Vagina (tissue), 2 donors: ENCODE measurements at places on chromosomes 5 and 9.

DNA sequence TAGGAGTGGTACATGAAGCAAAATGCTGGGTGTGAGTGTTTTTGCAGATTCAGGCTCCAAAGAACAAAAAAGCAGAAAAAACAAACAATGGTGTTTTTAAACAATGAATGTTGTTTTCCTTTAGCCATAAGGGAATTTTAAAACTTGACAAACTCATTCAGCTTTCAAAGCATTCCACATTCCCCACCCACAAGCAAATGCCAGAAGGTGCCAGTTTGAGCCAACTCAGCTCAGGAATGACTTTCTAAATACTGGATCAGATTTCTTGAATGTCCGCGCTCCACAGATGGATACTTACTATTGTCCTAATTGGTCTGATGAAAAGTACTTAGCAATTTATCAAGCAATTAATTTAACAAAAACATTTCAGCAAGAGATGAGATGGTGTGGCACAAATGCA lies 12.9 kb upstream of the MOB3B start:
- no peak for DNase-seq

GRCh38 chr5:29853711-29854220 lies 1339.7 kb upstream of the CDH6 start:
- no peak for DNase-seq

DNA sequence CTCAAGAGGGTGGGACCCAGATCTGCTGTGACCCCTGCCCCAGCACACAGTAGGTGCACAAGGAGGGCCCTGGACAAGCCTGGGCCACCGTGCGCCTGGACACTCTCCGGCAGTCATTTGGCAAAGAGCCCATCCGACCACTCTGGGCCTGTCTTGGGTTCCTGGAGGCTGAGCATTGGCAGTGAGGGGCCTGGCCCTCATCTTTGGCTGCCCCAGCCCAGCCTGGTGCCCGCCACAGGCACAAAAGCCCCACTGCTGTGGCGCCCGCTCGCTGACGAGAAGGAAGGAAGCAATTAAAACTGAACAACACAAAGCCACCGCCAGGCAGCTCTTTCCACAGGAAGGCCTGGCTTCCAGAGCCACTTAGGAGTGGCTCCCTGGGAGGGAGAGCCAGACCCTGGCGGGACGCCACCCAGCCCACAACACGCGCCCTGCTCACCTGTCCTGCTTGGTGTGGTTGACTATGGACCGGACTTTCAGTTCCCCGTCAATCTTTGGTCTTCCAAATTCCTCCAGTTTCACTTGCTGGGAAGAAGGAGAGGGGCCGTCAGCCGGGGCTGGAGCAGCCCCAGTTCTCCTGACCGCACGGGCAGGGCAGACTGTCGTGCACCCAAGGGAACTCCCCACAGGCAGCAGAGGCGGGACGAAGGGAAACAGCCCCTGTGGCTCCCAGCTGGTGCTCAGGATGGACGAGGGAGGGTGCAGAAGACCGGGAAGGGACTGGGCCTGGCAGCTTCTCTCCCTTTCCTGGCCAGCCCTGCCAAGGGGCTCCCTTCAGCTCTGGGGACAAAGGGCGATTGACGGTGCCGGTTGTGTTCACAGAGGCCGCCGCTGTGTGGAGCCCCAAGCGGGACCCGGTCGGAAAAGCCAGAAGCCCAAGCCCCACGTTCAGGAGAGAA lies 50.9 kb upstream of the SARDH start:
- no peak for DNase-seq

DNA sequence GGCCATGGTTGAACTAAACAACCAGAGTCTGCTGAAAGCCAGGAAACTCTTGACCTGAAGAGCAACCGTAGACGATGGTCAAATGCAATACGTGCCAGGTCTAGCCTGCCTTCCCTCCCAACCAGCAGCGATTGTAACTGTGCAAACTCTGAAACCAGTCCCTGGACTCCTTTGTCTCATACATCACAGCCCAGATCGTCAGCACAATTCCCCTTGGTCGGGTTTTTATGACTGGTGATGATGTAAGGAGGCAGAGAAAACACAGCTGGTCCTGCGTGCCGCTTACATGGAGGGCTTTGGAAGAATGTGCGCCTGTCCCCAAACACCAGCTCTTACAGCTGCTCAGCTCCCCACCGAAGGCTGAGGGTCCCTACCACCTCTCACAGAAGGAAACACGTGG lies 24.6 kb downstream of the SMIM23 start:
- DNase-seq: no peak

DNA sequence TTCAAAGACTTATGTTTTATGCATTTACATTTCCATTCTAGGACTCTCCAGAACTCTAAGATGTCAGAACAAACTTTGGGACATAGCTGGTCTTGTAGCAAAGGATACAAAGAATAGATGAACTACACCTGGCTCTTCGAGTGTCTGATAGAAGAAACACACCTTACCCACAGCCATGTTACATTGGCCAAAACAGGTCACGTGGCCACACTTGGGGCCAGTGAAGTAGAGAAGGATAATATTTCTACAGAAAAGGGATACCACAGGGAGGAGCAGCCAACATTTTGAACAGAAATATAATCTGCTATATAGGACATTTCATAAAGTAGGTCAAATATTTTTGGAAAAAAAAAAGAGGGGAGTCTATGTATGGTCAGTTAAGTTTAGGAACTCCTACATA lies 22.7 kb upstream of the LIFR start:
- no peak for DNase-seq

DNA sequence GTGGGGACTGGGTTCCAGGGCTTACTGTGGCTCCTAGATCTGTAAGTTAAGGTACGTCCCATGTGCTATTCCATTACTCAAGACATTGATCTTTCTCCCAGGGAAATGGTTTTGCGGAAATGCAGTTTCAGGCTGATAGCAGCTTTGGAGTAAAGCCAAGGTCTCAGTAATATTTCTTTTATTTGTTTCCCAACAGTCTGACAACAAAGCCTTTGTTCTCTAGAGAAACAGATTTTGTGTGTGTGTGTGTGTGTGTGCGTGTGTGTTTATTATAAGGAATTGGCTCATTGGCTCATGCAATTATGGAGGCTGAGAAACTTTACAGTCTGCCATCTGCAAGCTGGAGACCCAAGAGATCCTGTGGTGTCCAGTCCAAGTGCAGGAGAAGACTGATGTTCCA lies 12.1 kb upstream of the POC5 start:
- no peak for DNase-seq
